NCI-H146 (cell line): ENCODE measurements at places on chromosomes 12 and 14.

GRCh38 chr12:112308652-112309051, 73.6 kb downstream of the HECTD4 start:
- no peak for DNase-seq

DNA sequence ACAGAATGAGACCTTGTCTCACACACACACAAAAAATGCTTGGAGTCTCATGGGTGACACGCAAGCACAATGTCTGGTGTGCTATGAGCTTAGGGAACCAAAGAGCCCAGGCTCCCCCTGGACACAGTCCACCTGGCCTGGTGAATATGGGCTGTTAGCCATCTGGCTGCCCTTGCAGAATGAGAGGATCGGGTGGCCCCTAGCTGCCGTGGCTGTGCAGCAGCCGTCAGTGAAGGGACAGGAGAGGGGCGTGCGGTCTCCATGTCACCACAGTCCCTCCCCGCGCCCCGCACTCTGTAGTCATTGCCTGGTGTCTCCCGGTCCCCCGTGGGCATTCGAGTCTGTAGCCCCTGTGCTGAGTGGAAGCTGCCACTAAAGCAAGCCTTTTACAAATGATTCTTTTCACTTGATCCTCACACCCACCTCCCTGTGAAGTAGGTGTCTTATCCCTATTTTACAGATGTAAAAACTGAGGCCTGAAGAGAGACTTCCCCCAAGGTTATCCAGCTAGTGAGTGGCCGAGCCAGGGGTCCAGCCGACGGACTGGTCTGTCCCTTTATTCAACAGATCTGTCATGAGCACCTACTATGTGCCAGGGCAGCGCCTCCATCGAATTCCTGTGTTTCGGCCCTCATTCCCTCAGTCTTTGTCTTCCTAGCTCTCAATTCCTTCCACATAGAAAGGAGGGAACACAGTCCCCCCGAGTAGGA, 18.8 kb downstream of the MVK start:
- no peak for DNase-seq

DNA sequence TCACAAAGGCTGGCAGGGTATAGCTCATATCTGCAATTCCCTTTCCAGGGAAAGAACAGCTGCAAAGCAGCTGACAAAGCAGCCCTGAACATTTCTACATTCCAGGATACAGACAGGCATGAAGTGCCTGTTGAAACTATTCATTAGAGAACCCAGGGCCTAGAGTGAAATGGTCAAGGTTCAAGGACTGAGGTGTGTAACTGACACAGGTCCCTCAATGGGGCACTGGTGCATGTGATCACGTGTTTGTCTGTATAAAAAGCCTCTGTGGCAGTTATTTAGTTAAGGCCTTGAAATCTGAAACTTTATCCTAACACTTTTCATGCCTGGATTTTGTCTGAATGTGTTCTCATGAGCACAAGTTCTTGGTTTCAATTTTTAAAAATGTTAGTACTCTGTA, 47.1 kb downstream of the GIT2 start:
- no peak for DNase-seq

DNA sequence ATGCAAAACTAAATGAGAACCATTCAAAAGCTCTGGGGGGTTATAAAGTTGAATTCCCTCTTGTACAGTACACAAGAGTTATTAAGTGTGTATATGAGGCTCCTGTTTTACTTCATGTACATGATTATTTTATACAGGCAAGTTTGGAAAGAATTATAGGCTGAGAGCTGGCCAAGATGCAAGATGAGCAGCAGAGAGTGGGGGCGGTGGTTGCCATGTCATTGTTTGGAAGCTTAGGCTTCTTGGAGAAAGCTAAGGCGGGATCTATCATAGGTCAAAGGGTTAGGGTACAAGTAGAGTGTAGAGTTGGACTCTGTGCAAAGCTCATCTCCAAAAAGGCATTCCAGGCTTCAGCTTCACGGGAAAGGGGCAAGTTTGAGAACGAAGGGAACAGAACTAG, 297.1 kb upstream of the TBX3 start:
- DNase-seq = no peak

DNA sequence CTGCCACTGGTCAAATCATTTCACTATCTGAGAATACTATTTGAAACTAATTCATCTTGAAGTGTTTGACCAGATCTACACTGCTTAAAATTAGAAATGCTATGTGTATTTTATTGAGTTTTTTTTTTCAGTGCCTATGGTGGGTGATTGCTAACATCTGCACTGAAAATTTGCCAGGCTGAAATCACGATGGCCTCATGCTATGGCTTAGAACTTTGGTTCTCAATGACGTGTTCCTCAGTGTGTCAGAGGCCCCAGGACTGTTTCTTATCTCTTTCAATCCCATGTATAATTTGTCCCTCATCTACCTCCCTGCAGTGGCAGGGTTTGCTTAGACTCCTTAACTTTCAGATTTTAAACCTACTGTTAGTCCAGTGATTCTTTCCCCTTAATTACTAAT, 36.2 kb upstream of the NKX2-8 start:
- DNase-seq = no peak

DNA sequence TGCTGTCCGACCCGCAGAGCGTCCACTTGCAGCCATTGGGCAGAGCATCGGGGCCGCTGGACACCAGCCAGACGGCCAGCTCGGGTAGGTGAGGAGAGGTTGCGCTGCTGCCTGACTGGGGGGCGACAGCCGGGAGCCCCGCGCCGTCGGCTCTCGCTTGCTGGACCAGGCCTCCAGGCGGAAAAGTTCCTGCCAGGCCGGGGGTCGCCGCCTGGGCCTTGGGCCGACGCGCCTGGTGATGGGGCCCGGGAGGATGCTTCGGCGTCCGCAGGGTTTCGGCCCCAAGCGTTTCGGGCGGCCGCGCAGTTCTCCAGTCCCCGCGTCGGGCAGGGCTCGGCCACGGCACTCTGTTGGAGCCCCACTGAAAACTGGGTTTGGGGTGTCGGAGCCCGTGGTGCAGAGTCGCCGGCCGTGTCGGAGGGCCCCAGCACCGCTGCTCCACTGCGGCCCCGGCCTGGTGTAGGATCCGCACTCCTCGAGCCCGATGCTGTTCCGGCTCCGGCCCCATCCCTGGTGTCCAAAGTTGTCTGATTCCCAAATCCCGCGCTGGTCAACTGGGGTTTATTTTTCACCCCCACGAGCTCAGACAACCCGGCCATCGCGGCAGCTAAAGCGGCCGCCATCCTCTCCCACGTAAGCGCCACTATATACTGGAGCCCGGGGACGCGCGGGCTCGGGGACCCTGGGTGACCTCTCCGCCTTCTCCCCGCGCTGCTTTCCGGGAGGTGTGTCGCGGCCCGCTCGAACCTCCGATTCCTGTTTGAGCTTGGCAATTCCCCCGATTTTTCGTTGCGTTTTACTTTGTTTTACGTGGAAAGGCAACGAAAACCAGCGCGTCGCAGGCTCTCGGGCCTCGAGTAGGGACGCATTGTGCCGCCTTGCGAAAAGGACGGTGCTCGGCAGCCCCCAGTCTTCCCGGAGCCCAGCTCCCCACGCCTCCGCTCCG, 872 bp downstream of the VSX2 start:
- DNase-seq = no peak

DNA sequence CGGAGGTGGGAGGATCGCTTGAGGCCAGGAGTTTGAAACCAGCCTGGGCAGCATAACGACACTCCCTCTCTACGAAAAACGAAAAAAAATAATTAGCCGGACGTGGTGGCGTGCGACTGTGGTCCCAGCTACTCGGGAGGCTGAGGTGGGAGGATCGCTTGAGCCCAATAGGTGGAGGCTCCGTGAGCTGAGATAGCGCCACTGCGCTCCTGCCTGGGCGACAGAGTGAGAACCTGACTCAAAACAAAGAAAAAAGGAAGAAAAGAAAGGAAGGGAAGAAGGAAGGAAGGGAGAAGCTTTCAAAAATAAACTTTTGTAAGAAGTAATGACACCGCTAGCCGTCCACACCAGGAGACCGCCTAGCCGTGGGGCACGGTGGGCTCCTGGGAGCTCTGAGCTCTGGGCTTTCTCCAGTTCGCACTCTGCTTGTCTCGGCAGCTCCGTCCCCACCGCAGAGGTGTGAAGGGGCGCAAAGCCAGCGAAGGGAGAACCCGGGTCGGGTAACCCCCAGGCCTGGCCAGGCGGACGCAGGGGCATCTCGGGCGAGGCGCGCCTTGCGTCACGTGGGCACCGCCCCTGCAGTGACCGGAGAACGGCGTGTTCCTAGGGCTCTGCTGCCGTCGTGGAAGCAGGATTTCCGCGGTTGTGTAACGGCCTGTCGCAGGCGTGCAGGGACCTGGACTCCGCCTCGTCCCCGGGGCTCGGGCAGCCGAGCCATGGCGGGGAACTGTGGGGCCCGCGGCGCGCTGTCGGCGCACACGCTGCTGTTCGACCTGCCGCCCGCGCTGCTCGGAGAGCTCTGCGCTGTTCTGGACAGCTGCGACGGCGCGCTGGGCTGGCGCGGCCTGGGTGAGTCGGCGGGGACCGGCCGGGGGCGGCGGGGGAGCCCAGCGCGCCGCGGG, at the start of gene IRAK3:
TSS of gene IRAK3 (plus strand) at position 631 of the 902 bp plus-strand sequence. CDS start at position 717, 86 bp downstream.
- DNase-seq = peak; percentile 9

GRCh38 chr14:61187196-61187905, 93.8 kb downstream of the TMEM30B start:
- peak; percentile 12 for DNase-seq

DNA sequence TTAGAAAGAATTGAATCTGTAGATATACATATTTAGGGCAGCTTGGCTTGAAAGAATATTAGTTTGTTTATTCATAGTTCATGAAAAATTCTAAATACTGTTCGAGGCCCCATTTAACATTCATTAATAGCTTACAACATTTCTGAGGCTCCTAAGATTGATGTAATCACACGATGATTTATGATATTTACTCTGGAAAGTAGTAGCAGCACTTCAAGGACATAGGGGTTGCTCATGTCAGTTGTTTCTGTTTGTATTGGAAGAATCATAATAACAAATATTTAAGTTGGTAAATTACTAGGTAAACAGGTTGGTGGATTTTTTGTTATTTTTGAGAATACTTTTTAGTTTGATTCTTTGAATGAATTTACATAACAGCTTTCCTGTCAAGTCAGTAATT, 30.4 kb downstream of the CAND1 start:
- DNase-seq = no peak

GRCh38 chr12:47838286-47838931, 18.7 kb upstream of the HDAC7 start:
- peak; percentile 41 for DNase-seq

DNA sequence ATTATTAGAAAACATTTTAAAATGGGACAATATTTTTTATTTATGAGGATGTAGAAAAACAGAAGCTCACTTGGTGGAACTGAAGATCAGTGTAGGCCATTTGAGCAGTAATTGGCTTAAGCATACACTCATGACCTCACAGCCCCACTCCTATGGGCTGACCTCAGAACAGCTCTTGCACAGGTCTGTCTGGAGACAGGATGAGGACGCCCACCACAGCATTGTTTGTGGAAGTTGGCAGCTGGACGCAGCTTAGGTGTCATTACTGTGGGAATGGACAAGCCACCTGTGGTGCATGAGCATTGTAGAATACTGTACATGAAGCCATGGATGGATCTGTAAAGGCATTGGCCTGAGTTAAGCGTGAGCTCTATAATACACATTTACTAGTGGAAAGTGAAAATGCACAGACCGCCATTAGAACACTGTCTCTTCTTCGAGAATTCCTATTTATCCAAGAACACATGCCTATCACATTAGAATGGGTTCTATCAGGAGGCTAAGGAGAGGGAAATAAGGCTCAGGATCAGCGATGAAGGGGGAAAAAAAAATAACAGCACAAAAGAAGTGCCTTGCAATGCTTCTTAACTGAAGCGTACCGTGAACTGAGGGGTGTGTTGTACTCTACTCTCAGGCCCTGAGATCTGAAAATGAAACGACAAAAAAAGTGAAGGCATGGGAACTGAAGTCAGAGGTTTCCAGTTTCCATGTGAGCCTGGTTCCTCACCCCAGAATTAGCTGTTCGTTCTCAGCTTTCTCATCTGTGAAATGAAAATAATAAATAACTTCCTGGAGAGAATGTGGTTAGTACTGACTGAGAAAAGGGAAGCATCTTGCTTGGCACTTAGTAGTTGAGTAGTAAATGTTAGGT, 33.6 kb downstream of the KCNA1 start:
- DNase-seq = peak; percentile 75

GRCh38 chr14:23055621-23056144, 1.6 kb downstream of the CDH24 start:
- DNase-seq = no peak

GRCh38 chr12:30100741-30101140, 317.0 kb upstream of the TMTC1 start:
- DNase-seq = no peak

DNA sequence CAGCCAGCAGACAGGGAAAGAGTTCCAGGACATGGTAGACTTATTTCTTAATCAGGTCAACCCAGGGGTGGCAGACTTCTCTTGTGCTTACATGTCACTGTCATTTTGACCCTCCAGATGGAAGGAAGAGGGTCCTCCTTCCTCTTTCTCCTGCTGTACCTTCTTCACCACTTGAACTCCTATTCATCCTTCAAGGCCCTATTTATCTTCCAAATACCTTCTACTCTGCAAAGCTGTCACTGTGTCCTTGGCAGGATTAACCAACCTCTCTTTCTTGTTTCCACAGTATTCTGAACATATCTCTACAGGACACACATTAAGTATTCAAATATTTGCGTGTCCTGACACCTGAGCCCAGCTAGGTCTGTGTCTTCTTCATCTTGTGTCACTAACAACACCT, 163.1 kb downstream of the DICER1 start:
- DNase-seq = no peak
